Activated naive CD4-positive, alpha-beta T cell (primary cell): ENCODE measurements at places on chromosomes 3 and 15.

DNA sequence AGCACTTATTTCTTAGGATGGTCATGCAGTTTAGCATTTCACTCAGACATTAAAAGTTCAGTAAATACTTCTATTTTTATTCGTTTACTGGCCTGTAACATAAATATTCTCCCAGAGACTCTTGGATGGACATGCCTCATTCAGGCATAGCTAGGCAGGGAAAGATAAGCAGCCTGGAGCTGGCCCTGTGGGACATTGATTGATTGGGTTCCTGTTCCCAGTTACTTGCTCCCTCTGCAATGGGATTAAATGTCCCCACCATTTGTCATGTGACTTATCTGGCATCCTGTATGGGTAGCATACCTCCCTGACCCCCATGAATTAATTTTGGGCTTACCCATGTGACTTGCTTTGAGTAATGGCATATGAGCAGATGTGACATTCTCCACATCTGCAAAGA, 2.7 kb upstream of the SCAMP5 start:
- DNase-seq: no peak

DNA sequence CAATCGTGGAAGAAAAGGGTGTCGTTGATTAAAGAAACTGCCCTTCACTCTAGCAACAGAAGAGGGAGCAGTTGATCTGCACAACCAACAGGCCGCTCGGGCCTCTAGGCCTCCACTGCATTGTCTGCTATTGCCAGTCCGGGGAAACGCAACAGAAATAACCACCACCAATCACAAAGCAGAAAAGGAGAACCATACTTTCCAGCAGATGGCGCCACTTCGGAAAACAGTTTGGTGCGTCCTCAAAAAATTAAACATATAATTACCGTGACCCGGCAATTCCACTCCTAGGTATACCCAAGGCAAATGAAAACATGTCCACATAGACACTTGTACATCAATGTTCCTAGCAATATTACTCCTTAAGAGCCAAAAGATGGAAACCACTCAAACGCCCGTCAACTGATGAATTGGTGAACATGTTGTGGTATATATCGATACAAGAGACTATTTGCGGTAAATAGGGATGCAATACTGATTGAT, 154.1 kb downstream of the TJP1 start:
- no peak for DNase-seq

DNA sequence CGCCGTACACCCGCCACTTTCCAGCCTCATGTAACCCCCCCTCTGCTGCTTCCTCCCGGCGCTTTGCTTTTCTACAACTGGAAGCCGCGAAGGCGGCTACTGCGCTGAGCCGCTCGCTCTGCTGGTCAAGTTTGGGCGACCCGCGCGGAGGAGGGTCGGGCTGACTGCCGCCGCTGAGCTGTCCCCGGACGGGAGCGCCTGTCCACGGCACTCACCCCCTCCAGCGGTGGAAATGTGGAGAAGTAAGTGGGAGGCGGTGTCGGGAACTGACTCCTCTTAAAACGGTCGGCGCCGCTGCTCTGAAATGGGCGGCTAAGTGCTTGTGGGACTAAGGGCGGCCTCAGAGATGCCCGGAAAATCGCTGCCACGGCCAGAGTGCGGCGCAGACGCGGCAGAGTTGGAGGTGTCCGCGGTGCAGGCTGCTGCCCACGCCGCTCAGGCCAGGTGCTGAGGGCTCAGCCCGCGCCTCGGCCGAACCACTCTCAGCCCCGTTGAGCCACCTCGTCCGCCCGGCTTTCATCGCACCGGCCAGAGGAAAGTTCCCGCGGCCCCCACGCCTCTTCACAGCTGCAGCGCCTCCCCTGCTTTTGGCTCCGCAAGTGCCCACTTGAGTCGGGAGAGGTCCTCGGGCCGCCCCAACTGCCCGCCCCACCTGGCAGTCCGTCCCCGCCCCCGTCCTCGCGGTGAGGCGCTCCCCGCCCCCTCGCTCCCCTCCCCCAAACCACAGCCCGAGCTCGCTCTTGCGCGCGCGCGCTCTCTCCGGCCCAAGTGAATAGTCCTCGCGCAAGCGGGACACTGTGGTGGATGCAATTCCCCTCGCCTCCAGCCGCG, at the start of gene EPHA6:
TSS of gene EPHA6 (plus strand) at position 775 of the 831 bp plus-strand sequence.
- no peak for DNase-seq

DNA sequence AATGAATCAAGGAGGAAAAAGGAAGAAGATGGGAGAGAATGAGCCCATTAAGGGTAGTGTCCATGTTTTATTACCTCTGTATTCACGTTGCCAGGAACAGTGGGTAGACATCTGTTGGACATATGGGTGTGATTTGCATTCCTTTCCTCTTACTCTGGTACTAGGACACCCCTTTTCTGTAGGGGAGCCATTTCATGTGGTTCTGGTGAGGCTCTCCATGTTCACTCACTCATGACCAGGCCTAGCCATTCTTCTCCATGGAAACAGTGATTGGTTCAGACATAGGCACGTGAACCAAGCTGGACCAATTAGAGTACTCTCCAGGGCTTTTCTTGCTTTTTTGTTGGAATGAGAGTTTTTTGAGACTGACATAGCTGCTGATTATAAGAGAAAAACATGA, 39.6 kb upstream of the PDCD6IP start:
- DNase-seq: no peak

DNA sequence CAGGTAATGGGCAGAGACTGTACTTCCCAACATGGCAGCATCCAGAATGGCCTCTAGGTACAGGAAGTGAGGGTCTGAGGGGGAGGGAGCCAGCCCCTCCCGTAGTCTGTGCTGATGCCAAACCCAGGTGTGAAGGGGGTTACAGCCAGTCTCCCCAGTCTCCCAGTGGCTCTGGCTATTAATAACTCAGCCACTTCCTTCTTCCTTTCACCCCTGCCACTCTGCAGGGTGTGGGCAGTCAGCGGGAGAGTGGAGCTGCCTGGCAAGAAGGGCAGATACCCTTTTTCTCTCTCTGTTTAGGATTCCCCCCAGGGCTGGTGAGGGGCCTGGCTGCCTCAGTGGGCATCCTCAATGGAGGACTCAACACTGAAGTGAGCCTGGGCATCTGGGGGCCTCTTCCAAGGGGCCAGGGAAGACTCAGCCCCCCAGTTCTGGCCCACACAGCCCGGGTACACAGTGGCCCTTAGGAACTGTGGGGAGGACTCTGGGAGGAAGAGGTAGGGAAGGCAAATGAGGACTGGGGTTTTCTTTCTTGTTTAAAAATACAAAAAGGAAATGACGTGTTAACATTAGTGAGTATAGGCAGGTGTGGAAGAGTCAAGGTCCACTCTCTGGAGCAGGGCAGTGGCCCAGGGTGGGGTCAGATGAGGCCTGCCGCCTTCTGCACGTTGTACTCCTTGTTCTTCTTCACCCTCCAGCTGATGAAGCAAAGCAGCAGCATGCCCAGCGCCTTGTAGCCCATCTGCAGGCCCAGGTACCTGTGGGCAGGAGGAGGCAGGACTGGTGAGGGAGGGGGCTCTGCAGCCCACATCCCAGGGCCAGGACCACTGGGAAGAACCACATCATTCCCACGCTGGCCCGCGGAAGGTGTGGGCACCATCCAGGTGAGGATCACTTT, 38.6 kb upstream of the RAB6B start:
- DNase-seq: no peak

GRCh38 chr3:172770382-172770781, 19.9 kb downstream of the ECT2 start:
- DNase-seq: no peak

DNA sequence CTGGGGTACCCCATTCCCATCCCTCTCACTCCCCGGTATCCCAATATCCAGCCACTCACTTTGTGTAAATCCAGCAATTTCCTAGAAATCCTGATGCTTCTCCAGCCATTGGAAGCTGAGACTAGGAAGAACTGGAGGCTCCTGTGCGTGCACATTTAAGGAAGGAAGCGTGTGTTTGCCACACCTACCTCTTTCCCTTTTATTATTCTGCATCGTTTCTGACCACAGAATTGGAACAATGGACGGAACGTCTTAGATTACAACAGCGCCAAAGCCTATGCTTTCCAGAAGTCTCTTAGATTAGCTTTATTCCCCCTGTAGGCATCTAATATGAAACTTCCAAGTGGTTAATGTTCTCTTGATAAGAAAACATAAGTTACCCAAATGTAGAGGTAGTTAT, 234.8 kb upstream of the TRIM42 start:
- DNase-seq: no peak

DNA sequence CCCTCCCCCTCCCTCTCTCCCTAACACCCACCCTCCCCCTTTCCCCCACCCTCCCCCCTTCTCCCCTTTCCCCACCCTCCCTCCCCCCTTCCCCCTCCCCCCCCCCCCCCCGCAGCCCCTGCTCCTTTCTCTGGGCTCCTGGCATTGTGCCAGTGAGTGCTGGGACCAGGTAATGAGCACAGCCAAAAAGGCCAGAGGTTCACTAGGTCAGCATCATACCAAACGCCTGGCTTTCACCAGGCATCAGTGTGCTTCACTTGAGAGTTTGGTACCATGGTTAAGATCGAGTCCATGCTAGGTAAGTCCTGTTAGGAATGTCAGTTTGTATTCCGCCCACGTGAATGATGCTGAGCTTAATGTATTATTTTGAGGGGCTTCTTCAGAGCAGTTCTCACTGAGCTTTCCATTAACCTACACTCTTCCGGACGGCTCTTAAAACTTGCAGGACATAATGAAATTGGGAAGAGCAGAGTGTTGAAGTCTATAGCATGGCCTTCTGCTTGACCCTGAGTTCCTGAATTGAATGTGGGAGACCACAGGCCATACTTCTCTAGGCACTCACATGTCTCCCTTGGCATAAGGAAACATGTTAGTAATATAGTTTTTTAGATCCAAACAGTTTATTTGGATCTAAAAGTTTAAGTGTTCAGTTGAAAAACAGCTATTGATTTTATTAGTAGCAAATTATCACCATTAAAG, 45.6 kb downstream of the SENP2 start:
- no peak for DNase-seq

DNA sequence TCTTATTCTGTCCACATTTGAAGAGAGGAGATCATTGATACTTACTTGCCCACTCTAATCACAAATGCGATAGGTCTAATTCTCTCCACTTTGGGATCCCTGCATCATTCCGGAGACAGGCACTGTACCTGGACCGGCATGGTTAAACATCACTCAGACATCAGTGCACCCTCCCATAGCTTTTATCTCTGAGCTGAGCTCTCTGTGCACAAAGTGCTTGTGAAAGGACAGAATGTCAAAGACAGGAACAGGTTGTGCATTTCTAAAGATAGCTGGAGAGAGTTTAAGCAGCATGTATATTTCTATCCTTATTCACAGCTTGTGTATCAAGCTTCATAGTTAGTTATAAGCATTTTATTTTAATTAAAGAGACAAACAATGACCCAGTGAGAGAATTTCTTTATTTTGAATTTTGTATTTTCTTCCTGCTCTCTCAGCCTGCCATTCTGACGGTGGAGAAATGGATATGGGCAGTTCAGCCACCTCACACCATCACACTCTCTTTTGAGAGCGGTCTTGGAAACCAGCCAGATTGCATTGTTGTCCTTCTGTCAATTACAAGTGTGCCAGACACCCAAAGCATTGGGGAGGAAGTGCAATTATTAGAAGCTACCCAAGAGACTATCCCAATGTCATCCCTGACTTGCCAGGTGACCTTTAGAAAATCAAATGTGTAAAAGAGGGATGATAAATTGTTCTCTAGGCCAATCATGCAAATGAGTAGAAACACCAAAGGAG, 65.2 kb upstream of the CHL1 start:
- no peak for DNase-seq

- DNase-seq: no peak
Measured at GRCh38 chr15:27782125-27782524, 317.0 kb downstream of the OCA2 start.

DNA sequence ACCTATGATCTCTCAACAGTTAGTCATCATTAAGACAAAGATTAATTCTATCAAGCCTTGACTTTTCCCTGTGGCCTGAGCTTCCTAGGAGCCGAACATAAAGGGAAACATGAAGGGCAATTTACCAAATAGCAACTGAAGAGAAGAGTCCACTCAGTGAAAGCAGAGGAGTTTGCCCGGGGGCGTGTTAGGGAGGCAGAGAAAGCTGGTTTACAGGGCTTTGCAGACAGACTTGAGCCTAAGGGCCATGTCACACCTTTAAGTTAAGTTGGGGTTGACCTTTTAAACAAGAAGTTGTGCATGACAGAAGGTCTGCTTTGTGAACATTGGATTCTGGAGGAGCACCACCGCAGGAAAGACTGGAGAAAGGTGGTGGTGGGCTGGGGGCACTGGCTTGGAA, 701.8 kb upstream of the CFAP20DC start:
- no peak for DNase-seq

DNA sequence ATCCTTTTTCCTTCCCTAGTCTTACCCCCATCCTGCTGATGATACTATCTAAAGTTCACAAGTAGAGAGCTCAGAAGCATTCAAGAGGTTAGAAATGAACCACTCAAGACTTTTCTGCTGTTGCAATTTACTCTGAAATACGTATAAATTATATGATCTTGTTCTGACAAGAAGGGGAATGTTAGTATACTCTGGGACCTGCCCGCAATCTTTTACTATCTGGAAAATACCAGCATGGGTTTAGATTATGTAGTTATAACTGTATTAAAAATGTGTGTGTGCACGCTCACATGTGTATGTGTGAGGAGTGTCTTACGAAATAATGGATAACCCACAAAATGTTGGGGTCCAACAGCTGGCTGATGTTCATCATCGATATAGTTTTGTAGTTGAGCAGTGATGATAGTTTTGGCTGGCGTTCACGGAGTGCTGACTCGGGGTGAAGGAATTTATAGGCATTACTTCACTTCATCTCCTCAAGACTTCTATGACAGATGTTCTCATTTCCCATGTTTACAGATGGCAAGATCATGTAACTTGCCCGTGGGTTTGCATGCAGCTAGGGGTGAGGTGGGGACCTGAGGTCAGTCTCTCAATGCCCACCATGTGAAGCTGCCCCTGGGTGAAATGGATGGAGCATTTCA, 297.5 kb upstream of the LYSMD4 start:
- DNase-seq: no peak

DNA sequence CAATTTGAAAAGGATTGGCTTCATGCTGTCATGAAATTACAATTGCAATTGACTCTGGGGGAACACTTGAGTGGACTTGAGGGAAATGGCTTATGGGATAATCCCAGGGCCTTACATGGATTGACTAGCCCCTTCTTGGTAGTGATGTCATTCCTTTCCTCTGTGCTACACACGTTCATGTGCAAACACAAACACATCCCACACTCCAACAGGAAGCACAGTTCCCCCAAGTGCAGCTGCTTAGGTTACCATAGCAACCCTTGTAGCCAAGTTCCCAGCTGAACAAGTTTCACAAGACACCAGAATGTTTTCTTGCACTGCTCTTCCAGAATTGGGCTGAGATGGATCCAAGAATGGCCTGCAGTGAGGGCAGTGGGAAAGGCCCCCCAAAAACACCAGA, 217.0 kb downstream of the ZNF621 start:
- DNase-seq: no peak

GRCh38 chr3:184887574-184887973, 75.6 kb downstream of the VPS8 start:
- DNase-seq: no peak

DNA sequence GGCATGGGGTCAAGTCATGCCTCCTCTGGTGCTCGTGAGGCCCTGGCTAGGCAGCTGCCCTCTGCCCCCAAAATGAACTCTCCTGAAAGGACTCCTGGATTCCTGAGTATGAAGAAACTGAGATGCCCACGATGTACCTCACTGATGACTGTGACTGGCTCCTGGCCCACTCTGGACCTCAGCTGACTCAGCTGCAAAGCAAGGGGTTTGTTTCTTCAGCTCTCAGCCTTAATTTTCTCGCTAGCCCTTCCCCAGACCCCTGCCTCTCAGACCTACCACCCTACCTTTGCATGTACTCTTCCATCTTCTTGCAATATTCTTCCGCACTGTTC, 5.2 kb upstream of the GNAI2 start:
- no peak for DNase-seq
